ENCODE measurements at places on chromosomes 11 and 22. TPM values are rescaled to one million over a fixed set of nuclear protein-coding genes. Genes with fewer than 3 reads are reported as not detected.

DNA sequence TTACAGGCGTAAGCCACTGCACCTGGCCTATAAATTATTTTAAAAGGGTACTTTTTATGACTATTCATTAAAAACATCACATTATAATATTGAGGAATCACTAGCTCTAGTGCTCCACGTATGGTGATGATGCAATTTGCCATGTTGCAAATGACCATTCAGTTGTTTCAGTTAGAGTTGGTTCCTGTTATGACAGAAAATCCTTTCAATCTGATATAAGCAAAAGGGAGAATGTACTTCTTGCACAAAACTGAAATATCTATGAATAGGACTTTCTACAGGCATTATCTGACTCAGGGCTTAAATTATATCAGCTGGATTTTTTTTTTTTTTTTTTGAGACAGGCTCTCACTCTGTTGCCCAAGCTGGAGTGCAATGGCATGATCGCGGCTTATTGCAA lies 45.6 kb upstream of the RRM1 start:
- no peak for DNase-seq

Gene KRTAP5-11
- not detected for total RNA-seq

DNA sequence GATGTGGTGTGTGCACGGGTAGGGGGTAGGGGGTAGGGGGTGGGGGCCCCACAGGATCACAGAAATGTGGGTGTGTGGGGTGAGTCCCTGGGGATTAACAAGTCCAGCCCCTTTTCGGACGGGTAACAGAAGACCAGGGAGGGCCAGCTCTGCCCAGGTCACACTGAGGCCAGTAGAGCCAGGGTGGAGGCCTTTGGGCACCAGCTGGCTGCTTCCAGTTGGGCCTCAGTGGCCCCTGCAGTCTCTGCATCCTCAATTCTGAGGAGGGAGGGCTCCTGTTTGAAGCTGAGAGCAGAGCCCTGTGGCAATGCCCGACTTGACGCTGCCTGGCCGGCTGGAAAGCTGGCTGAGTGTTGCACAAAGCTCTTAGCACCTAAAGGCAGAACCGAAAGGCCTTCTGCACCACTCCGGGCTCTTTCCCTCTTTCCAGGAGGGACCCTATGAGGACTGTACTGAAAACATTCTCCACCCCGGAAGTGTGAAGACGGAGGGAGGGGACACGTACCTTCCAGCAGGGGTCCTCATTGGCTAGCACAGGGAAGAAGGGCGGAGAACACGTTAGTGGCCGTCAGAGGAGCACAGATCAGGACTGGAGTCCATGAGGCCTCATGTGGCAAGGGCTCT lies 120.4 kb downstream of the PHF21B start:
- DNase-seq = no peak

Gene OR2AG2
- total RNA-seq = not detected

Gene MRGPRE
- total RNA-seq = not detected

Gene NEFH
- total RNA-seq = not detected
